Stimulated activated CD4-positive, alpha-beta T cell treated with anti-CD3 and anti-CD28 coated beads, TNF-alpha, amount 100 ng/mL, for 48 hours (primary cell): ENCODE measurements at places on chromosomes 7 and 10.

DNA sequence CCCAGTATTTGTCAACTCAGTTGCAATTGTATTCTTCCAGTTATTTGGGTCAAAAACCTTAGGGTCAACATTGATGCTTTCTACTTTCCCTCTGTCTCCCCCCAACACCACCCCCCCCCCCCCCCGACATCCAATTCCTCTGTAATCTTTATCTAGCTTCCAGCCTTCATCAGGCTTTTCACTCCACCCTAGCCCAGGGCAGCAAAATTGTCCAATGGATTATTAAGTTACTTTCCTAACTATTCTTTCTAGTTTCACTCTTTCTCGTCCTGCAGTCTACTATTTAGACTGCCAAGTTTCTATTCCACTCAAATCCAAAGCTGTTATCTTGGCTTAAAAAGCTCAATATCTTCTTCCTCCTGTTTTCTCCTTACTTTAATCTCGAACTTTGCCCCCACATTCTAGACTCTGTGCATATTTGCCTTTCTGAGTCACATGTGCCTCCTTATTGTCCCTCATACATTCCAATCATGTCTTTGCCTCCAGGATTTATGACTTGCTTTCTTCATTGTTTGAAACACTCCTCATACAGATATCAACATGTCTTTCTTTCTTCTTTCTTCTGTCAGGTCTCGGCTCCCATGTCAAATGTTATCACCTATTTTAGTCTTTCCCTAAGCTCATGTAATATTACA is 196.6 kb upstream of the TMEM196 start:
- DNase-seq = no peak

DNA sequence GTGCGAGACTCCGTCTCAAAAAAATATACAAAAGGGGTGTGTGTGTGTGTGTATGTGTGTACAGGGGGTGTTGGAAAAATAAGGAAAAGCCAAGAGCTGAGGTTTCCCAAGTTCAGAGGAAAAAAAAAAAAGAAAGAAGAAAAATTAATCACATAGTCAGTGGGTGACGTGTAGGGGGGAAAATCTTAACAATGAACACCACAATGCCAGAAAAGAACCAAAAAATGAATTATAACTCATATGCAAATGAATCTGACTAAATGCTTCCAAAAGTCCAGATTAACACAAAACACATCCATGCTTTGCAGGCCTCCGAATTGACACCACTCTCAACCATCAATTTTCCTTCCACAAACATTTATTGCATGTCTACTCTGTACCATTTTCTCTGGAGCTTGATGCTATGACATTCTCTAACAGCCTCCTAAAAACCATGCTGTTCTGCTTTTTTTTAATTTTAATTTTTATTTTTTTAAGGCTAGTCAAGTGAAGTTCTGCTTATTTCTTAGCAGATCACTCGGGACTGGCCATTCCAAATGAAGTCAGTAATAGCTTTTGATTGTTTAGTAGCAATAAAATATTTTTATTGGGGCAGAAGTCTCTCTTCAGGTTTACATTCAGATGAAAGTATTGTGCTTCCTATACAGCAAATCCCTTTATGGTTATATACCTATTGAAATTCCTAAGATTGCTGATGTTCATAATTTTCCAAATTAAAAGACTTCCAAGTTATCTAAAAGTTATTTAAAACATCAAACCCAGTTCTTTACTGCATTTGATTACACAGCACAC is 133.8 kb downstream of the CNOT4 start:
- DNase-seq = no peak

DNA sequence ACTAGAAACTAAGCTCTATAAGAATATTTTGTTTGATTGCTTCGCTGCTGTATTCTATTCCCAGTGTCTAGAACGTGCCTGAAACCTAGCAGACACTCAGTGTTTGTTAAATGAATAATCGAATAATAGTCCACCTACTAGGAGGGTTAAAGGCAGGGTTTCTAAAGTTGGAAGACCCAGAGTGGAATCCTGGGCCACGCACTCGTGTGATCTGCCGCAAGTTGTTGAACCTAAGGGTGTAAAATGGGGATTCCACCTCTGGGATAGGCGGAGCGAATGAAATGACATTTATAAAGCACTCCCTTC is 702 bp upstream of the AGFG2 start:
- no peak for DNase-seq

GRCh38 chr10:61779950-61780659 is 117.4 kb downstream of the CABCOCO1 start:
- DNase-seq = no peak

DNA sequence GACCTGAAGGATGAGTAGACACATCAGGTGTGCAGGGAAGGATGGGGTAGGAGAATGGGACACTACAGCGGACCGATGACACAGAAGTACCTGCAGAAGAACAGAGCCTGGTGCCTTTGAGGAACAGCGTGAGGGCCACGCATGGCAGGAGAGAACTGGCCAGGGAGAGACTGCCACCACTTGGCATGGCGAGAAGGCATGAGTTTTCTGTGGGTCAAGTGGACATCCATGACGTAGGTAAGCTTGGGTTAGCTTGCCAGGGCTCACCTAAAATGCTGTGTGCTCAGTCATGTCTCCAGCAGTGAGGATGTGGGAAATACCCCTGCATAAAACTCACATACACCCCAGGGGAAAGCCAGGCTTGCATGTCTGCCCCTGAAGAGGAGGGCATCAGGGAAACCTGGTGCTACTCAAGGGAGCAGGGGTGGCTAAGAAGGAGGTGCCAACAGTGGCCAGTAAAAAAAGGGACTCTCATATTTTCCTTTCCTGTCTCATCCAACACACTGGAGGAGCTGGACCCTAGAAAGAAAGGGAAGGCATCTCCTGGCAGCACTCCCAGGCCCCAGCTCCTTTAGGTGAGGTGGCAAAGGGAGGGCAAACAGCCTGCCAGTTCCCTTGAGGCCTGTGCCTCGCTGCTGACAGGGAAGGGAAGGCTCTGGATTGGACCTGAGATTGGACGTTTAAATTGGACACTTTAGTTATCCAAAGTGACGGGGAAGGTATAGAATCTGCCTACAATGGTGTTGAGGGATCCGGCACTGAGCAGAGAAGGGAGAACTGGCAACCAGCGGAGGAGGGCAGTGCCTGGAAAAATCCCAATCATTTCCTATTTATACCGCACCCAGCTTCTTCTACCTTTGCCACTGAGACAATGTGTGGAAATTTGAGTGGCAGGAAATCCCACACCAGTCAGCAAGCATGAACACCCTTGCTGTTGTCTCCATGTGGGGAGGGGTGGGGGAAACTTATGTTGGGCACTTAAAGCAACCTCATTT is 255.7 kb downstream of the GLI3 start:
- no peak for DNase-seq

DNA sequence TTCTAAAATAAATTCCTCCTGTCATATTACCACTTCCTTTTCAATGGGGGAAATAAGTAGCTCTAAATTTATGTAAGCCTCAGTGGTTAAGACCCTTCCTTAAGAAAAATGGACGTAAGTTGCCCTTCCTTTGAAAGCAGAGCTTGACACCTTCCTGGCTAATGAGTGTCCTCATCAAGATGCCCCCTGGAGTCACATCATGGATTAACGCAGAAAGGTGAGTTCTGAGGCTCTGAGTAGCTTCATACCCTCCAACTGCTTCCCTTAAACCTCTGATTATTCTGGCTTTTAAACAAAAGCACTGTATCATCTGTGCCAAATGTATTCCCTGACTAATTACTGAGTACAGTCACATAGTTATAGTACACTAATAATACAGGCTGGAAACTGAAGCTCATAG is 14.7 kb downstream of the KCTD7 start:
- no peak for DNase-seq

GRCh38 chr10:42930516-42931192 is 146.2 kb upstream of the RET start:
- DNase-seq = no peak

DNA sequence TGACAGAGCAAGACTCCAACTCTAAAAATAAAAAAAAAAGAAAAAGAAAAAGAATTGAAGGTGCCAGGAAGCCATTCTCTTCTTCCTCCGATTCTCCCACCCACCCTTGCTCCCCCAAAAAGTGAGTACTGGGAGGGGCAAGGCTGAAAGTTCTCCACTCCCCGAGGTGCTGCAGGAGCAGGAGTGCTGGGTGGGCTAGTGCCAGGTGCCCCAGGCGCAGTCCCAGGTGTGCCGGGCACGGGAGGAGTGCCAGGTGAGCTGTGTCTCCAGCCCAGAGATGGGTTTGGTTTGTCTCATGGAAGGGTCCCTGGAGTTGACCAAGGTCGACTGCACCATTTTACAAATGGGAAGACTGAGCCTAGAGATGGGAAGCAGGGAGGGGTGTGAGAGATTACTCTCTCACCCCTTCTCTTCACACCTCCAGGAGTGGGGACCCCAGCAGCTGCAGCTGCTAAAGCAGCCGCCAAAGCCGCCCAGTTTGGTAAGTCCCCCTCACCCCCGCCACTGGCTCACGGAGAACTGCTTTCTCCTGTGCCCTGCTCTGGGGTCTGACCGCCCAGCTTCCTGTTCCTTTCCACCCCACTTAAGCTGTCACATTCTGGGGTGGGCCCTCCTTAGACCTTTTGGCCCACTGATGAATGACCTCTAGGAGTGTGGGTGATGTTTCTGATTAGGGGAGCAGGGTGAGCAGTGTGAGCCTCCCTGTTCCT is 26.2 kb upstream of the LIMK1 start:
- DNase-seq = no peak

GRCh38 chr7:97174303-97174702 is 56.8 kb downstream of the SDHAF3 start:
- no peak for DNase-seq

GRCh38 chr7:122675621-122676020 is 23.3 kb downstream of the RNF133 start:
- no peak for DNase-seq

- DNase-seq = no peak
Measured at GRCh38 chr7:128705891-128706333, 33.2 kb upstream of the CALU start.

DNA sequence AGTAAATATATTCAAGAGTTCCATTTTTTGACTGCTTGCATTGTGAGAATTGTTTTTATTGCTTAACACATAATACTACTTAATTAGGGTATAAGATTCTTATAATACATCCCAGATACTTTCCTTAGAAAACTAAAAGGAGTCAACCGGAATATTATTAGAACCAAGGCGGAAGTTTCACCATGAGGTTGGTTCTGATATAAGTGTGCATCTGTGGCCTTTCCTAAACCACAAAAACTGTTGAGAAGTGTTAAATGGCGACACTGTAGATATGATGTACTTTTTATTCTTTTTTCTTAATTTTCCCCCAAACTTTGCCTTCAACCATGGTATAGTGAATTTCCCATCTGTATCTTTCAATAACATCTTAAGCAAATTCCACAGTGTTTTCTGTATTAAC is 32.3 kb upstream of the INHBA start:
- no peak for DNase-seq

- no peak for DNase-seq
Measured at GRCh38 chr7:7208520-7208919, 26.2 kb downstream of the C1GALT1 start.

DNA sequence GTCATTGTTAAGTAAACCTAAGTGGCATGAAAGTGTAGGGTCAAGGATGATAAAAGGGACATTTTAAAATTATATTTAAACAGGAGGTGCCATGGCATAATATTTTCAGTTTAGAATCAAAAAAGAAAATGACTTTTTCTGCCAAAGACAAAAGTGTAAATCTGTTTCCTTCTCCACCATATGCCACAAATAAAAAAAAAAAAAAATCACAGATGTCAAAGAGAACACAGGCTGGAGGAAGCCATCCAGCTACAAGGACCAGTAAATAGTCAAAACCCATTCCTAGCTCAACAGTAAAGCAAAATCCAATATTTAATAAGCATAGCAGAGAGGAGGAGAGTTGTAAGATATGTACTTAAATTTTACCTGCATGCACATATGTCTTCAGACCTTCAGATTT is 321.3 kb upstream of the TMEM229A start:
- no peak for DNase-seq

DNA sequence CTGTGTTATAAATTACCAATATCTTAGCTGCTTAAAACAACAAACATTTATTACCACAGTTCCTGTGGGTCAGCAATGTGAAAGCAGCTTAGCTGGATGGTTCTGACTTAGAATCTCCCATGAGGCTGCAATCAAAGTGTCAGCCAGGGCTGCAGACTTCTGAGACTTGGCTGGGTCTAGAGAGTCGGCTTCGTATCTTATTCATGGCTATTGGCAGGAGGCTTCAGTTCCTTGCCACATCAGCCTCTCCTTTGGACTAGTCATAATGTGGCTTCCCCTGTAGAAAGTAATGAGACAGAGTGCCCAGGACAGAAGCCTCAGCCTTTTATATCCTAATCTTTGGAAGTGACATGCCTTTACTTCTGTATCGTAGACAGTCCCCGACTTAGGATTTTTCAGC is 27.3 kb downstream of the RALA start:
- DNase-seq = no peak

GRCh38 chr7:128359336-128359735 is 2.2 kb downstream of the PRRT4 start:
- DNase-seq = no peak

GRCh38 chr10:96130326-96130995 is 364 bp downstream of the ZNF518A start:
- peak; percentile 59 for DNase-seq

- no peak for DNase-seq
Measured at GRCh38 chr7:156156734-156157408, 344.6 kb upstream of the SHH start.

DNA sequence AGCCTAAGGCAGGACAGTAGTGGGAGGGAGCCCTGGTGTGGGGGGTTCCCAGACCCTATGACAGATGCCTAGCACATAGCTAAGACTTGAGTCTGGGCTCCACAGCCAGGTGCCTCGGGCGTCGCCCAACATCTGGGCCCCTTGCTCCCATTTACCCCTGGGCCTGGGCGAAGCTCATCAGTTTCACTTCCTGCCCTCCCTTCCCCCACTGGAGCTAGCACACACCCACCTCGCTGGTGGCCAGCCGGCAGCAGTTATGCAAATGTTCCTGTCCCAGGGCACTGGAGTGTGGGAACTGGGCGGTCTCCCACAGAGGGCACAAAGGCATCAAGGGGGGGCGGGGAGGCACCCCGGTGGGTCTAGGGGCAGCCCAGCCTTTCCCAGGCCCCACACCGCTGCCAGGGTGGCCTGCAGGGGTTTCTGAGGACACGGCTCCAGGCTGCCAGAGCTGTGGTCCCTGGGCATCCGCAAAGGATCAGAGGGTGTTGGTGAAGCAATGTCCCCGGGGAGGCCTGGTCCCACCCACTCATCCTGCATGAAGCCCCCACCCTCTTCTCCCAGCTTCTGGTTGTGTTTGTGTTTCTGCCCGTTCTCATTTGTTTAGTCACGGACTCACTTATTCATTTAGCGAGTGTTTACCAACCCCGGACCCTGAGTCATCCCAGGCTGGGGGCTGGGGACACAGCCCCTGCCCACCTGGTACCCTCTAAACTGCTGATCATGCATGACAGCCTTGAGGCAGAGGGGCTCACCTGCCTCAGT is 20.4 kb downstream of the SH2B2 start:
- DNase-seq = no peak
